Astrocyte (in vitro differentiated cells and primary cell): ENCODE measurements at places on chromosomes 6 and 20. TPM values are rescaled to one million over a fixed set of nuclear protein-coding genes. Genes with fewer than 3 reads are reported as not detected.

The PRKN gene
- 1.3 and 1.5 TPM in 2 replicates for total RNA-seq

The UNC93A gene
- not detected in 2 replicates for total RNA-seq

The TRIM31 gene
- total RNA-seq, result not detected in 2 replicates

DNA sequence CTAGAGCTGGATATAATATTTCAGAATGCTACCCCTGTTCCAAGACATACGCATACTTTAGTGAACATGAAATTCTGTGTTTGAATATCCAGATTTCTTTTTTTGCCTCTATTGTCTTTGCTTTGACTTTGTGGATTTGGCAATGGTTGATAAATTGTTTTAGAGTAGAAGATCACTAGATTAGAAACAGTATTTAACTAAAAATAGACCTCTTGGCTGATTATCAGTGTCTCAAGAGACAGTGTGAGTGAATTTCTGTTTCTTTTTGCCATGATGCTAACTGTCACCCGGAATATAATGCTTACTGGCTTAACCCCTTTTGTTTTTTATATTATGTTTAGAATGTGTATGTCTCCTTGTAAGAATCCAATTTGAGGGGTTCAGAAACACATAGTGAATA lies 102.5 kb downstream of the PLCB1 start:
- no peak overlapping the region for H3K4me3 ChIP-seq
- H3K27ac ChIP-seq, result no peak overlapping the region
- H3K4me1 ChIP-seq, result no peaks in the 10 kb centered on the region
- no peak for DNase-seq
- H3K27me3 ChIP-seq, result no peaks in the 10 kb centered on the region

GRCh38 chr20:62566771-62567170 lies 75.5 kb upstream of the SLCO4A1 start:
- H3K27me3 ChIP-seq, result peaks cover 5% of the 10 kb centered on the region
- DNase-seq, result no peak
- H3K4me3 ChIP-seq, result no peak overlapping the region
- H3K4me1 ChIP-seq, result no peaks in the 10 kb centered on the region
- no peaks in the 10 kb centered on the region for H3K36me3 ChIP-seq

GRCh38 chr20:49400904-49401303 lies 81.6 kb downstream of the KCNB1 start:
- H3K4me3 ChIP-seq, result no peak overlapping the region
- DNase-seq, result no peak
- H3K4me1 ChIP-seq, result peaks cover 9% of the 10 kb centered on the region
- H3K27me3 ChIP-seq, result peaks cover 2% of the 10 kb centered on the region
- H3K36me3 ChIP-seq, result no peaks in the 10 kb centered on the region
- H3K27ac ChIP-seq, result no peak overlapping the region

GRCh38 chr20:37991157-37991866 lies 41.9 kb downstream of the TTI1 start:
- H3K27me3 ChIP-seq, result no peaks in the 10 kb centered on the region
- H3K27ac ChIP-seq, result peak overlapping the region; percentile 26
- no peaks in the 10 kb centered on the region for H3K36me3 ChIP-seq
- peak overlapping the region; percentile 27 for H3K4me3 ChIP-seq
- DNase-seq, result no peak
- H3K4me1 ChIP-seq, result peaks cover 58% of the 10 kb centered on the region

DNA sequence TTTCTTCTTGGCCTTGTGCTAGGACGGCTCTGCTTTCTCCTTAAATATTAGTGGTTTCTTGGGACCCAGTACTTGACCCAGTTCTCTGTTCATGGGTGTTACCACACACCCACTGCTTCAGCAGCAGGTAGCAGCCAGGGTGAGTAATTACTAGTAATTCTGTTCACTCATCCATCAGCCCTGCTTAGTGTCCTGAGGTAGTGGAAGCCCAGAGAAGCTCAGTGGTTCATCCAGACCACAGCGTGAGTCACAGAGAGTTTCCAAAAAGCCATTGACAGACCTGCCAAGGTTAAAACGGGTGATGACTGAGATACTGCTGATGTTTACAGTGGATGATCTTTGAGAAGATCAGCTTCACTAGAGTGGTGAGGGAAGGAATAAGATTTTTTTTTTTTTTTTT lies 51.7 kb upstream of the HINT3 start:
- no peaks in the 10 kb centered on the region for H3K27me3 ChIP-seq
- peaks cover 5% of the 10 kb centered on the region for H3K36me3 ChIP-seq
- no peak overlapping the region for H3K27ac ChIP-seq
- H3K4me1 ChIP-seq, result no peaks in the 10 kb centered on the region
- peak; percentile 92 for DNase-seq
- H3K4me3 ChIP-seq, result no peak overlapping the region
